OCI-M1 (cell line): ENCODE measurements at places on chromosomes 4 and X.

- DNase-seq: no peak
These were observed 143.4 kb upstream of the MED14 start for GRCh38 chrX:40878766-40879165.

DNA sequence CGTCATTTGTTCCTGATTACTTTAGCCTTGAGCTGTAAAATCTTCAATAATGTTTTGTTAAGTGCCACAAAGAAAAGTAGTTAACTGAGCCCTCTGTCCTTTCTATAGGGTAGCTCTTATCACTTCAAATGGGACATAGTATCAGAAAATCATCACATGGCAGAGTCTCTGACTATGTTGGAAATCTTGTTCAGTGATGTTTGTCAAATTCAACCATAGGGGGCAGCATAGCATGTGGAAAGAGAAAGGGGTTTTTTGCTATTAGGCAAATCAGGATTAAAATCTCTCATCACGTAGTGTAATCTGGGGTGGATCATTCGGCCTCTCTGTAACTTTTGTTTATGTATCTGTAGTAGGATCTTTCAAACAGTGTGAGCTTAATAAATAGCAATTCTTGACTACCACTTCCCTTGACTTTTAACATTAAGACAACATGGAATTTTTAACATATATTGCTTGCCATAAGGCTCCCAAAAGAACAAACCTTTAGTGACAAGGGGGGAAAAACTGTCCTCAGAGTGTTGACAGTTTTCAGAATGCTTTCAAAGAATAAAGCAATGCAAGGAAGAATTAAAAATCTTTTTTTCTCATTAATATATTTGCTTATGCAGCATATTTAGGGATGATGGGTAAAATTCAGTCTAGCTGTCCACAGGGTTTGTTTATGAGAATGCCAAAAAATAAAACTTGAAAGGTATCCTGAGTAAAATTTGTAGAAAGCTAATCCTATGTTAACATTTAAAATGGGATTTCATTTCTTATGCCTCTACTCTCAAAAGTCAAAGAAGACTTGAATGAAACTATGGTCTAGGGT, 127.2 kb downstream of the FBXW7 start:
- DNase-seq: peak; percentile 74

GRCh38 chr4:165385126-165385525, 6.3 kb downstream of the CPE start:
- no peak for DNase-seq

DNA sequence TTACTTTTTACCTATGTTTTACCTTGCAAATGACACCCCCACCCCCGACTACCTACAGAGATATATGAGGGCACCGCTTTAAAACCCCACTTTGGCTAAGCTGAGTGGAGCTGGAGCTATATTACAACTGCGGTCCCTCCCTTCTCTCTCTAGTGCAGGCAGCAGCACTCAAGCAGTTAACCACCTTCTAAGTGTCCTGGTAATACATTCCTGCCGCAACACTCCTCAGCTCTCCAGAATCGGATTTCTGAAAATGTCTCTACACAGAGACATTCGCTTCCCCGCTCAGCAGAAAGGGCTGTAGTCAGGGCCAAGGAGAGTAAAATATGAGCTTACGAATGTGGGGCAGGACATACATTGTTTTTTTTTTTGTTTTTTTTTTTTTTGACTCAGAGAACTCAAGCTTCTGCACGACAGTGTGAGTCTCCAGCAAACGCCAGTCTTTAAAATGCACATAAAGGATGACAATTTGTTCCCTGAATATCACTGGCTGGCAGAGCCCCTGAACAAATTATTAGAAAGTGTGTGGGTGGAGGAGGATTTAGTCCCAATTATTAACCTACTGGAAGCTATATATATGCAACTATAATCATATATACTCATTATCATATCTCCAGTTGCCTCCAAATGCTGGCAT, 287.0 kb upstream of the TET2 start:
- DNase-seq: no peak

DNA sequence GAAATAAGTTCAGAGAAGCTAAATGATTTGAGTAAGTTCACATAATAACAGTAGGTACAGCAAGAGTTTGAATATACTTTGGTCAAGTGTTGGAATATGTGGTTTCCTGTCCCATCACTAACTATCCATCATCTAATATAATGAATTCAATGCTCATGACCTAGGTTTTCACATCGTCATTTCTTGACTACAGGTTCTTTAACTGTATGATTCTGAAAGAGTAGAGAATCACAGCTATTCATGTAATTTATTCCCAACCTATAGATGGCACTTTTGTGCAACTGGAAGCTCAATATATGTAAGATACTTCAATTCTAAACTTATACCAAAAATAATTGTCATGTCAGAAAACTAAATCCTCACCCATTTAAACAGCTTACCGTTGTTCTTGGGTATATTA, 53.1 kb downstream of the TIGD2 start:
- peak; percentile 40 for DNase-seq

- DNase-seq: peak; percentile 7
These were observed 9.4 kb upstream of the CDS1 start for GRCh38 chr4:84573385-84574068.

DNA sequence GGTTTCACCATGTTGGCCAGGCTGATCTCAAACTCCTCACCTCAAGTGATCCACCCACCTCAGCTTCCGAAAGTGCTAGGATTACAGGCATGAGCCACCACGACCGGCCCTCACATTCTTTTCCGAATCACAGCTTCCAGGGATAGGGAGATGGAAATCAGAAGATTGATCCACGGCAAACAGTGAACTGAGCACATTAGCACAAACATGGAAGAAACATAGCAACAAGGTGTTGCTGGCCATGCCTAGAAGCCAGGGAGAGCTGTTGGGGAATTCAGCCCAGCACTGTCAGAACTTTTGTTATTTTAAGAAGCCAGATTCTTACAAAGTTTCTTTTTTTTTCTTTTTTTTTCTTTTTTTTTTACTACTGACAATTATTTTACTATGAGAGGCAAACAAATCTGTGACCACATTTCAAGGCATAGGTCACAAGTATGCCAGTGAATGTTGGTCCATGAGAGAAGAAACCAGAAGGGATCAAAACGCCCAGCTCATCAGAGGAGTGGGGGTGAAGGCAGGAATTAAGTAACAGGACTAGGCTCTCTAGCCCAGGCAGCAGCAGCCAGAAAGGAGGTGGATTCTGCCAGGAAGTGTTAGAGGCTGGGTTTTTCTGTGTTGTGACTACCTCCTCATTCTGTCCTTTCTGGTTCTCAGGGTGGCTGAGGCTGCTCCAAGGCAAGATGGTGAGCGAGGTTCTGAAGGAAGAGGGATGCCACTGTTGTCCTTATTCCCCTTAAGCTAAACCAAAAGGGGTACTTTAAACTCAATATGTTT, 44.1 kb downstream of the TEC start:
- no peak for DNase-seq

- DNase-seq: no peak
These were observed 163.2 kb downstream of the KDM6A start for GRCh38 chrX:45036161-45036560.

GRCh38 chr4:150332086-150332485, 249.9 kb upstream of the MAB21L2 start:
- DNase-seq: no peak

GRCh38 chr4:39544580-39545315, 17.5 kb upstream of the UGDH start:
- DNase-seq: no peak

GRCh38 chr4:155693015-155693663, 26.5 kb downstream of the GUCY1A1 start:
- DNase-seq: no peak

GRCh38 chrX:121864561-121864960, 817.2 kb downstream of the GLUD2 start:
- DNase-seq: no peak

DNA sequence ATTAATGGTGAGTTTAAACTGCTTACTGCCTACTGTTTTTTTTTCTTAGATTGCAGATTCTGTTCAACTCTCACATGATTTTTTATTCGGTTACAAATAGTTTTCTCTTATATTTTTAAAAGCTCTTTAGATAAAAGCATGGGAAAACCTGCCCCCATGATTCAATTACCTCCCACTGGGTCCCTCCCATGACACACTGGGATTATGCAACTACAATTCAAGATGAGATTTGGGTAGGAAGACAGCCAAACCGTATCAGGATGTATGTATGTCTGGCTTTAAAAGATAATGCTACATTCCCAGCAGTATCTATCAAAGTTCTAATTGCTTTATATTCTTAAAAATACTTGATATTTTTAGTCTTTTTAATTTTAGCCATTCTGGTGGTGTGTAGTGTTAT, 131.5 kb downstream of the JADE1 start:
- peak; percentile 9 for DNase-seq

GRCh38 chr4:41399231-41399630, 138.7 kb upstream of the LIMCH1 start:
- no peak for DNase-seq

GRCh38 chrX:53321230-53321942, 40.0 kb upstream of the IQSEC2 start:
- DNase-seq: no peak

- peak; percentile 83 for DNase-seq
These were observed 125.4 kb downstream of the ZNF330 start for GRCh38 chr4:141346144-141346543.

GRCh38 chr4:145541346-145541745, 59.7 kb downstream of the SMAD1 start:
- no peak for DNase-seq

DNA sequence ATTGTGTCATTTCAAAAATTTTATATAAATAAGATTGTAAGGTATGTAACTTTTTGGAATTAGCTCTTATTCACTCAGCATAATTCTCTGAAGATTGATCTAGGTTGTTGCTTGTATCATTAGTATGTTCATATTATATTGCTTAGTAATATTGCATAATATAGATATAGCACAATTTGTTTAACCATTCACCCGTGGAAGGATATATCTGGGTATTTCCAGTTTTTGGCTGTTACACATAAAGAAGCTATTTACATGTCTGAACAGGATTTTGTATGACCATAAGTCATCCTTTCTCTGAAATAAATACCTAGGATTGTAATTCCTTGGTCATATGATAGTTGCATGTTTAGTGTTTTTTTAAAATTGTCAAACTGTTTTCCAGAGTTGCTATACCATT, 82.5 kb downstream of the CPEB2 start:
- no peak for DNase-seq

DNA sequence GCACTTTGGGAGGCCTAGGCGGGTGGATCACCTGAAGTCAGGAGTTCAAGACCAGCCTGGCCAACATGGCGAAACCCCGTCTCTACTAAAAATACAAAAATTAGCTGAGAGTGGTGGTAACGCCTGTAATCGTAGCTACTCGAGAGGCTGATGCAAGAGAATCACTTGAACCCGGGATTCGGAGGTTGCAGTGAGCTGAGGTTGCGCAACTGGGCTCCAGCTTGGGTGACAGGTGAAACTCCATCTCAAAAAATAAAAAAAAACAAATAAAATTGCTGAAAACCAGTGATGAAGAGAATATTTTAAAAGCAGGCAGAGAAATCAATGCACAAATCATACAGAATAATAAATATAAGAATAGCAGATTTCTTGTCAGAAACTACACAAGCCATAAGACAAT, 129.3 kb downstream of the SLIT2 start:
- DNase-seq: no peak

DNA sequence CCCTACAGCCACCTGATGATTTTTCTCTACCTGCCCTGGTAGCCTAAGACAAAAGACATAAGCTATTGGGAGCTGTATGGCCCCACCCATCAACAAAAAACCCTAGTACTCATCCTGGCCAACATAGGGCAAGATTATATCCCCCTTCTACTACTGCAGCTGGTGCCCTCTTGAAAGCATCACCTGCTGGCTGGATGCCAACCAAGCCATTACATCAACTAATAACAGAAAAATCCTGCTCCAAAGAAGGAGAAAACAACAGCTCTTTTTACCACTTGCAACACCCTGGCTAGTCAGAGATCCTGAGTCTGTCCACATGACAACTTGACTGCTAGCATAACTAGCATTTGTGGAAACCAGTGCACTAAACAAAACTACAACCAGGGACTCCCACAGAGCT, 43.6 kb upstream of the UPRT start:
- no peak for DNase-seq

- DNase-seq: no peak
These were observed 814.2 kb upstream of the PABPC4L start for GRCh38 chr4:135015771-135016170.

- no peak for DNase-seq
These were observed 634.6 kb upstream of the FTHL17 start for GRCh38 chrX:31706466-31706865.

GRCh38 chr4:3215256-3215655, 33.7 kb upstream of the MSANTD1 start:
- no peak for DNase-seq

DNA sequence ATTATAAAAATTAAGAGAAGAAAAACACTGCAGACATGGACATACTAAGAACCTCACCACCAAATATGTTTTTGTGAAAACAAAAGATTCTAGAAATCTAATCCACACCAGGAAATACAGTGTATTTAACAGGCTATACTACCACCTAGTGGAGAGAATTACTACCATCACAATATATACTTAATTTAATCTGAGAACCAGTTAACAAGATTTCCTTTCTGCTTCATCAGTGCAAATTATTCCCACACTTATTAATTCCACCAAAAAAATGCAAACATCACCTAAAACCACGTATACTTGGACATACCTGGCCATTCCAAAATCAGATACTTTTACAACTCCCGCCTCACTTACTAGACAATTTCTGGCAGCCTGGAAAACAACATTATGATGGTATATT, 7.0 kb upstream of the TXK start:
- peak; percentile 62 for DNase-seq

DNA sequence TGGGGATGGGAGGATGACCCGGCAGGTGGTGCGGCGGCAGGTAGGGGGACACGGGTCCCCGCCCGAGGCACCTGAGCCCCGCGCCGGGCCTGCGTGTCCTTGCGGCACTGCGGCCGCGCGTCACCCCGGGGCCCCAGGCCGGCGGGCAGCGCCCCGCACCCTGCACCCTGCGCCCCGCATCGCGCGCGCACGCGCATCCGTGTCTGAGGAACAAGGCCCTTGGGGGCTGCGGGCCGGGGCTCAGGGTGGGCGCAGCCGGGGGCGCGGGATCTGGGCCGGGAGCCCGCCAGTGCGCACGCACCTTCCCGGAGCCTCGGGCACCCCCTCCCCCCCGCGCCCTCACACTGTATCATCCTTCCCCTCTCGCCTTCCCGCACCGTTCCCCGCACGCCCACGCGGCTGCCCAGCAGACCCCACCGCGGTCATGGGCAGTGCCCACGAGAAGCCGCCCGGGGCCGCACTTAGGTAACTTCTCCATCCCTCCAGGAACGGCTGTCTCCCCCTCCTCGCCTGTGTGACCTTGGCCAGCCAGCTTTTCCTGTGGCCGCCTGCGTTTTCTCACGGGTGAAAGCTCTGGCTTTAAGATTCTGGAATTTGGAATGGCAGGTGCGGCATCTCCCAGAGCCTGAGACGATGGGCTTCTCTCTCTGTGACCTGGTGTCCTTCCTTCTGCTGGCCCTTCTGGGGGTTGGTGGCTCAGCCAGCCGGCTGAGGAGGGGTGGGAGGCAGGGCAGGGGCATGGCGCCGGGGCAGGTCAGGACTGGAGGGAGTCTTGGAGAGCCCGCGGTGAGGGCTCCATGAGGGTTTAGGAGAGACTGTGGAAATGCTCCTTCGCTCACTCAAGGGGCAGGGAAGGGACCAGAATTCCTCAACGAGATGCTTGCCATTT, 748 bp downstream of the ATP2B3 start:
- no peak for DNase-seq
